Occipital lobe (tissue), 3 donors: ENCODE measurements at places on chromosomes 6 and 20. TPM values are rescaled to one million over a fixed set of nuclear protein-coding genes. Genes with fewer than 3 reads are reported as not detected.

The OPRM1 gene
- 1.7 TPM for total RNA-seq

DNA sequence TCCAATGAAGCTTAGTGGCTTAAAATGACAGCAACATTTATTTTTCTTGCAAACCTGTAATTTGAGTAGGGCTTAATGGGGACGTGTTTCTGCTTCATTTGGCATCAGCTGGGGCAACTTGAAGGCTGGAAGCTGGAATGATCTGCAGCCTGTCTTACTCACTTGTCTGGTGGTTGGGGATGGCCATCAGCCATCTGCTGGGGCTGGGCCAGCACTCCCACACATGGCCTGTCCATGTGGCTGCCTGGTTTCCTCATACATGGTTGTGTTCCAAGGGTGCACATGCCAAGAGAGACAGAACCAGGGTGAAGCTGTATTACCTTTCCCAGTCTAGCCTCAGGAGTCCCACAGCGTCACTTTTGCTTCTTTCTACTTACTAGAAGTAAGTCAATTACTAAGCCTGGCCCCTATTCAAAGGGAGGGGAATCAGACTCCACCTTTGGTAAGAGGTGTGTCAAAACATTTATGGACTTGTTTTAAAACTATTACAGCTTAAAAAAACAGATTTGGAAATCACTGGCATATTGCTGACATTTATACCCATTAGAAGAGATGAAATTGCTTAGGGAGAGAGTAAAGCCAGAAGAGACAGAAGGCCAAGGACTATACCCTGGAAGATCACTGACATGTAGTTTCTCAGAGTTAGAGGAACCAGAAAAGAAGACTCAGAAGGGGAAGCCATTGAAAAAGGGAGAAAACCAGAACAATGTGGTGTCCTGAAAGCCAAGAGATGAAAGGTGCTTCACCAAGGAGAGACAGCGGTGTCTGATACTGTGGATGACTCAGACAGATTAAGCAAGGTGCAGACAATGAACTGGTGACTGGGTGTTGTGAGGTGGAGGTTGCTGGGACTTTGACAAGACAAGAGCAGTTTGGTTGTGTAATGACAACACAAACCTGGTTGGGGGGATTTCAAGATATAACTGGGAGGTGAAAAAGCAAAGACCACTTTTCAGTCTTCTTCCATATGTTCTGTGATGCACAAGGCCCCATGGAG is 345.2 kb downstream of the GJA1 start:
- DNase-seq: peak; percentile 34

GRCh38 chr6:153150371-153150751 is 19.3 kb upstream of the RGS17 start:
- no peak for DNase-seq

DNA sequence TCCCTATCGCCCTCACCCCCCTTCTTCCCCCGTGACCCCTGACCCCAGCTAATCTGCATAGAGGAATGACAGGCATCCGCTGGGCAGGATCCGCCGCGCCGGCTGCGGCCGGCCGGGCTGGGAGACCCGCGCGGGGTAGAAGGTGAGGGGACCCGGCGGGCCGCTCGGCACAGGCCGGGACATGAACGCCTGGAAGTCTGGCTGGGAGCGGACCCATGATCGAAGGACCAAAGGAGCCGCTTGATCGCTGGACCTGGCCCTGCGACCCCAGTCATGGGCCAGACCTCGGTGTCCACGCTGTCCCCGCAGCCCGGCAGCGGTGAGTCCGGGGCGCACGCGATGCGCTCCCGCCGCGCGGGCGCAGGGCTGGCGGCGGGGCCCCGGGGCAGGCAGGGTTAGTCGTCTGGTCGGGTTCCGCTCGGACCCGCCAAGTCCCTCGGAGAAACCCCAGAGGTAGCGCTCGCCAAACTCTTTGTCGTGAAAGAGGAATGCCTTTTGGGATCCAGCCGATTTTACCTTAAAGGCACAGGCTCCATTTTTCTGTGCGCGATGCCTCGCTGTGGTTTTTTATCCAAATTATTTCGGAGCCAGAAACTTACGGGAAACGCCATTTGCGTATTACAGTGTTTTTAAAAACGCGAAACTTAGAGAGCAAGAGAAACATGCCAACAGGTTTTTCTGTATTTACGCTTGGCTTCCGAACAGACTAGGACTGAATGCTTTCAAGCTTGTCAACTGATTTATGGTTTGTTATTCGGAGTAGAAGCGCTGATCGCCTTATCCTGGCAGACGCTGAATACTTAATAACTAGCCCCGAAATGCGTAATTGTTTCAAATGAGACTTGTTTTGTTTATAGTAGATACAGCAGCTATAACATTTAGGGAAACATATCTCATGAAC is at the start of gene PHACTR2:
Gene PHACTR2, plus strand, starts transcription at position 75 of the 901 bp plus-strand sequence. Its CDS starts 199 bp downstream, at position 274.
- peak; percentile 51 for DNase-seq

The BMP7 gene
- total RNA-seq: 8.7 TPM

The CASS4 gene
- total RNA-seq: 0.16 TPM

The PHIP gene
- total RNA-seq: 78.0 TPM
